DMS53 (cell line): ENCODE measurements at places on chromosomes 1 and 21.

DNA sequence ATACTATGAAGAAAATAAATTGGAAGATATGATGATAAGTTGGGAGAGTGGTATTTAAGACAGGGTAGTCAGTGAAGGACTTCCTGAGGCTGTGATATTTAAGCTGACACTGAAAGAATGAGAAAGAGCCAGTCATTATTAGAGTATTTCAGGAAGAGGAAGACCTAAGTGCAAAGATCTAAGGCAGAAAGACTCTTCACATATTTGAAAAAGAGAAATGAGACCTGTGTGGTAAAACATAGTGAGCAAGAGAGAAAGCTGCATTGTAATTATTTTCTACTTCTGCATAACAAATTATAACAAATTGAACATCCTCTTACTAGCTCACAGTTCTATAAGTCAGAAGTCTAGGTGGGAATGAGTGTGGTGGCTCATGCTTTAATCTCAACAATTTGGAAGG lies 34.6 kb upstream of the DOCK7 start:
- no peak for DNase-seq

DNA sequence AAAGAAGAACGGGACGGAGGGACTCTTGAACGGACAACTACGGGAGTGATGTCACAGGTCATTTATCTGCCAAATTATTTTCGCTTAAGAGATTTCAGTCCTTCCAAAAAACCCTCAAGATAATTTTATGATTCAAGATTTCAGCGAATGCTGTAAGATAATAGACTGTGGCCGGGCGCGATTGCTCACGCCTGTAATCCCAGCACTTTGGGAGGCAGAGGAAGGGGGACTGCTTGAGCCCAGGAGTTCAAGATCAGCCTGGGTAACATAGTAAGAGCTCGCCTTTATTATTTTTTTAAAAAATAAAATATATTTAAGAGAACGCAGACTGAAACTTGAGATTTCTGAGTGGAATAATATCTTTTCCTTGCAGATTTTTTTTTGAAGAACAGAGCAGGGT lies 609 bp downstream of the RWDD2B start:
- peak; percentile 32 for DNase-seq

GRCh38 chr1:199690496-199690895 lies 337.0 kb upstream of the NR5A2 start:
- DNase-seq: no peak

DNA sequence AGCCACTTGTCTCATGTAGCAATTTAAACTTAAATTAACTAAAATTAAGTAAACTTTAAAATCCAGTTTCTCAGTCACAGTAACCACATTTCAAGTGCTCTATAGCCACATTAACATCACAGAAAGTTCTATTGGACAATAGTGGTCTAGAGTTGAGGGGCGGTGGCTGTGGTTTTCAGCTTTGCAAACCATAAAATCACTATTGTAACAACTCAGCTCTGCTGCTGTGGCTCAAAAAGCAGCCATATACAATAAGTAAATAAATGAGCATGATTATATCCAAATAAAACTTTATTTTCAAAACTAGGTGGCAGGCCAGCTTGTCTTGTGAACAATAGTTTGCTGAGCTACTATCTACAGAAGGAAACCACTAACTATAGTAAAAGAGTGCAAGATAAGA lies 43.4 kb upstream of the C1orf53 start:
- no peak for DNase-seq

GRCh38 chr1:218969006-218969405 lies 204.7 kb upstream of the LYPLAL1 start:
- DNase-seq: no peak

GRCh38 chr1:168879896-168880734 lies 151.1 kb upstream of the DPT start:
- DNase-seq: no peak

- DNase-seq: peak; percentile 67
Observed at GRCh38 chr1:40625076-40625475, 40.4 kb downstream of the RIMS3 start.

DNA sequence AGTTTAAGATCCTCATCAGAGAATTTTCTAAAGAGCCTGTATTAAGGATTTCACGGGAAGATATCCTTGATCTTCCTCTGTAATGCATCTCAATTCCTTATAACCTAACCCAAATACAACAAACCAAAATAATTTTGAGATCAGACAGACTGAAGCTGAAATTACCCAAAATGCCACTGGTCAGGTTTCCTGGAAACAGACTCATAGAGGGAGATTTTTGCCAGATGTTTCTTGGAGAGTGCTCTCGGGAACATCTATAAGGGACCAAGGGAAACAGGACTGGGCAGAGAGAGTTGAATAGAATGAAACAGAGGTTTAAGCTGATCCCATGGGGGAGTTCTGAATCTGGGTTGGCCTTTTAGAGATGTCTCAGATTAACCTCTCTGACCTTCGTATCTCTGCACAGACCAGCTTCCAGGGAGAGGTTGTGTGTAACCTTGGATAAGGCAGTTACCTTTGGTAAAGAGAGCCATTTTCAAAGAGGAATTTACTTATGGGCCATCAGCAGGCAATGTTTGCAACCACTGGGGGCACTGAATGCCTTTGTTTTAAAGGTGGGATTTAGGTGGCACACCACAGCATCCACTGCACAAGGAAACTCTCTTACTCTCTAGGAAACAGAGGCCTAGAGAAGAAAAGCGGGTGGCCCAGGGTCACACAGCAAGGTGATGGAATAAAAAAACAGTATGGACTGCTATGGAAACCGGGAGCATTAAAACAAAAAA lies 130.8 kb upstream of the SGIP1 start:
- no peak for DNase-seq

DNA sequence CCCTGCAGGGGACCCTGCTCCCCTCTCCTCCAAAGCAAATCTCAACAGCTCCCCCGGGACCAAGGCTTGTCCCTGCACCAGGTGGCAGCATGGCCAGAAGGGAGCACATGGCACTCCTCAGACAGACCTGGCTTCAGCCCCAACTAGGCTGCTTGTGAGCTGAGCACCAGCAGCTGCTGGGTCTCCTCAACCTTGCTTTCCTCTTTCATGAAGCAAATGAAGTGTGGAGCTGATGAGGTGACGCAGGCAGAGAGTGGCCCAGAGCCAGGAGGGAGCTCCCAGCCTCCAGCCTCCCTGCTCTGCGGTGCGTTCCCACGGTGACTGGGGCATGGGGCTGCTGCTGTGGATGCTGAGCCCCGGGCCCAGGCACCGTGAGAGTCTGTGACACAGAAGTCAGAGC lies 34.0 kb downstream of the MEGF6 start:
- no peak for DNase-seq
